Thoracic aorta (tissue), 2 donors: ENCODE measurements at places on chromosomes 3 and 15.
A peak's percentile ranks its signal among the peaks of the same experiment; 100 is the strongest.

DNA sequence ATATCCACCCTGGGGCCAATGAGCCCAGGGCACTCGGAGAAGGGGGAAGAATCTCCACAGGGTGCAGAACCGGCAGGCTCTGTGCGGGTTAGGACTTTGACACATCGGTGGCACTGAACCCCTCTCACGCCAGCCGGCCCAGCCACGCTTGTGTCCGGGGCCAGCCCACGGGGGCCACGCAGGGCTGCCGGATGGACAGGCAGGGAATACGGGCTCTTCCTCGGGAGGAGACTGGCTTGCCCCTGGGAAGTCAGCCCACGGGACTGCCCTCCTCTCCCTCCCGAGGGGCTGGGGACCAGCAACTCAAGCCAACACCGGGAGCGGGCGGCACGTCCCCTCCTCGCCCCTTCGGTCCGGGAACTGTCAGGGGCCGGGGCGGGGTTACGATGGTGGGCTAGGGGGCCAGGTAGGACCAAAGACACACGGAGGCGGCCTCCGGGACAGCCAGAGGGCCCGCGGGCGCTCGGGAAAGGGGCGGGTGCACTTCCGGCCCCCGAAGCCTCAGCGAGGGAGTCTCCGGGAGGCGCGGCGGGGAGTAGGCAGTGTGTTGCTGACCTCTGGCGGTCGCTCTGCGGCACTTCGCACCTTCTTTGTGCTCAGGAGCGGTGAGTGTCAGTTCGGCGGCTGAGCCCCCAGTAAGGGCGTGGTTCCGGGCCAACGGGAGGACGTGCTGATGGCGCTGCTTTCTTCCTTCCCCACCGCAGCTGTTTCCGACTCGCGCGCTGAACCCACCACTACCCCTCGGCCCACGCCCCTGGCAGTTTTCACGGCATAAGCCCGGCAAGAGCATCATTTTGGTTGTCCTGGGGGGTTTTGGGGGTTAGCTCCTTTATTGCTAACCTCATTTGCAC is 5.1 kb upstream of the CYP8B1 start:
- DNase-seq, result peak; percentile 57

- DNase-seq, result no peak
Measured at GRCh38 chr15:98443526-98443925, 204.8 kb upstream of the IGF1R start.

GRCh38 chr3:9396301-9396631 is 1.1 kb upstream of the SETD5 start:
- peak; percentile 72 for DNase-seq

DNA sequence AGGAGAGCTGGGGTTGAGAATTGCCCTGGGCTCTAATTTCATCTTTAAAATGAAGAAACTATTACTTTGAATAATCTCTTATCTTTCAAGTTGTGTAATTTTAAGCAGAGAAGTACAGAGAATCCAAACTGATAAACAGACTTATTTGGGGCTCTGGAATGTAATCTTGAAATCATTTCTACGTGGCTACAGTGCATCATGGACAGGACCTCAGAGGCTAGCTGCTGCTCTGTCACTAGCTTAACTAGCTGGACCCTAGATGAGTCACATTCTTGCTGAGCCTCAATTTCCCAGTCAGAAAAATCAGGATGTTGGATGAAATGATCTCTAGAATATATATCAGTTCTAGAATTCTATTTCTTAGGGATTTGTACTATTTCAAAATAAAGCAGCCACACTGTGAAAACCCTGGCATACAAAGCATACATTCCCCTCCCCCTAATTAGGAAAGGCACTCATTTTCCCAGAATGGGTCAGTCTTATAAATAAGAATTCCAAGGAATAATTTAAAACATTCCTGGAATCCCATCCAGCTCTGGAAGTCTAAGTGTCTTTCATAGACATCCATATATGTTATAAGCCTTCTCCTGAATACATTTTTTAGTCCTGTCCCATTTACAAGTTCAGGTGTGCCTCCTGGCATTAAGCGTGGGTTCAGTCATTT is 47.2 kb downstream of the RASGRP1 start:
- no peak for DNase-seq

DNA sequence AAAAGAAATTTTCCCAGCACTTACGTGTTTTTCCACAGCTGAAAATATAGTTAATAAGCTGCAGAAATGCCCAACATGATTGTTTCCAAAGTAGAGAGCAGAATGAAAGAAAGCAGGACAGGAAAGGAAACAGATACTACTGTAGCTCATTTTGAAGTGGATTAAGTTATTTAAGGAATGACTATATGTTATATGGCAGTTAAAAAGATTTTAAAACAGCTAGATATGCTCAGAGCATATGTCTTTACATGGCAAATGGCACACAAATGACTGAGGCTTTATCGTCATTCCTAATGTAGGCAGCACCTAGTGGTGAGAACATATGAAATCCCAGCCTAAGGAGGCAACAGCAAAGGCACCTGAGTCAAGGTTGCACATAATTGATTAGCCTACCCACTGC is 106.6 kb upstream of the SEMA6D start:
- DNase-seq, result no peak

DNA sequence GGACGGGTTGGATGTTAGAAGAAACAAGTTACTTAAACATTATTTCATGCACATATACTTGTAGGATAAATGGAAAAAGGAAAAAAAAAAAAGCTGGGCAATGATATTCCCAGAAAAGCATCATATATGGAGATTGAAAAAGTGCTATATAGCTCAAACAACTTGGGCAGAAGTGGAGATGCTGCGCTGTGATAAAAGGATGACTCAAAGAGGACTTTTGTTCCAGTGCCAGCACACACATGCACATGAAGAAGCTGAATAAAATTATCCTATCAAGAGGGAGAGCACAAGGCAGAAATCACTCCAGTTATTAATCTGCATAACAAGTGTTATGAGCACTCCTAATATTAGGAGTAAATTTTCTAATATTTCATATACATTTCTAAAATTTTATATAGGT is 30.9 kb downstream of the FRMD4B start:
- no peak for DNase-seq

- no peak for DNase-seq
Measured at GRCh38 chr3:153437666-153438065, 275.6 kb downstream of the RAP2B start.

GRCh38 chr3:111414531-111414930 is 127.5 kb upstream of the CD96 start:
- no peak for DNase-seq

- DNase-seq, result no peak
Measured at GRCh38 chr3:10281951-10282350, 10.8 kb downstream of the GHRL start.
